ENCODE measurements at places on chromosomes 11 and 22.

DNA sequence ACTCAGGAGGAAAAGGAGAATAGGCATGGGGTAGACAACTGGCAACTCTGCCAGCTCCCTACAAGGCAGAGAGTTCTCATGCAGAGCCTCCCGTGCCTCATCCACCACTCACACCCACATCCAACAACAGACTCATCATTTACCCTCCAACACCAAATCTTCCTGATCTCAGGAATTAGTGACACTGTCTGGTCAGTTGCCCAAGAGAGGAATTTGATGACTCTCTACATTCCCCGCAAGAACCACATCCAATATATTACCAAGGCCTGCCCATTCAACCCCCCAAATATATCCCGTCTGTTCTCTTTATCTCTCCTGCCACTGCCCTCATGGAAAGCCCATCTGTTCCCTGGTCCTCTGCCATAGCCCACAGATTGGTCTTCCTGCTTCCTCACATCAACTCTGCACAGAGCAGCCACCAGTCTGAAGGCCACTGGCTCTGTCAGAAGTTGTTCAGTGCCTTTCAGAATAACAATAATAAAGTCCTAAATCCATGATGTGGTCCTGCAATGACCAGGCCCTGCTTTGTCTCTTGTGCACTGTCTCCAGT is 57.5 kb upstream of the CD82 start:
- no peaks in the 10 kb centered on the region for H3K4me1 ChIP-seq
- H3K27ac ChIP-seq = no peak overlapping the region
- H3K27me3 ChIP-seq = peaks cover 3% of the 10 kb centered on the region
- no peak overlapping the region for H3K4me3 ChIP-seq
- no peaks in the 10 kb centered on the region for H3K36me3 ChIP-seq
- no peak for DNase-seq

DNA sequence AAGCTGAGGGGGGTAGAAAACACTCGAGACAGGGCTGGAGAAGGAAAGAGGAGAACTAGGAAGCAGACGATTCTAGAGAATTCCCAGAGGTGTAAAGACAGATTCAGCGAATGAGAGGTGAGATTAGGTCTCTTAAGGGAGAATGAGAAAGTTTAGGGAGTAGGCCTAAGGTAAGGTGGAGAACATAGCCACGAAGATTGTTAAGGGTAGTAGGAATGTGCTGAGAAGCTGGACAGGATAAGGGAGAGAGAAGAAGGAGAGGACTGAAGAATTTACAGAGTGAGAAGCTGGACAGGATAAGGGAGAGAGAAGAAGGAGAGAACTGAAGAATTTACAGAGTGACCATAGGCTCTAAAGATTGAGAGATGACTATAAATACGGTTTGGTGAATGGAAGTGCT is 908 bp downstream of the PPME1 start:
- H3K4me3 ChIP-seq = no peak overlapping the region
- peaks cover 5% of the 10 kb centered on the region for H3K4me1 ChIP-seq
- H3K27me3 ChIP-seq = no peaks in the 10 kb centered on the region
- DNase-seq = no peak

GRCh38 chr11:46271875-46272815 is 5.3 kb upstream of the CREB3L1 start:
- H3K4me1 ChIP-seq = peaks cover under 1% of the 10 kb centered on the region
- no peak overlapping the region for H3K4me3 ChIP-seq
- DNase-seq = no peak
- H3K27ac ChIP-seq = no peak overlapping the region

DNA sequence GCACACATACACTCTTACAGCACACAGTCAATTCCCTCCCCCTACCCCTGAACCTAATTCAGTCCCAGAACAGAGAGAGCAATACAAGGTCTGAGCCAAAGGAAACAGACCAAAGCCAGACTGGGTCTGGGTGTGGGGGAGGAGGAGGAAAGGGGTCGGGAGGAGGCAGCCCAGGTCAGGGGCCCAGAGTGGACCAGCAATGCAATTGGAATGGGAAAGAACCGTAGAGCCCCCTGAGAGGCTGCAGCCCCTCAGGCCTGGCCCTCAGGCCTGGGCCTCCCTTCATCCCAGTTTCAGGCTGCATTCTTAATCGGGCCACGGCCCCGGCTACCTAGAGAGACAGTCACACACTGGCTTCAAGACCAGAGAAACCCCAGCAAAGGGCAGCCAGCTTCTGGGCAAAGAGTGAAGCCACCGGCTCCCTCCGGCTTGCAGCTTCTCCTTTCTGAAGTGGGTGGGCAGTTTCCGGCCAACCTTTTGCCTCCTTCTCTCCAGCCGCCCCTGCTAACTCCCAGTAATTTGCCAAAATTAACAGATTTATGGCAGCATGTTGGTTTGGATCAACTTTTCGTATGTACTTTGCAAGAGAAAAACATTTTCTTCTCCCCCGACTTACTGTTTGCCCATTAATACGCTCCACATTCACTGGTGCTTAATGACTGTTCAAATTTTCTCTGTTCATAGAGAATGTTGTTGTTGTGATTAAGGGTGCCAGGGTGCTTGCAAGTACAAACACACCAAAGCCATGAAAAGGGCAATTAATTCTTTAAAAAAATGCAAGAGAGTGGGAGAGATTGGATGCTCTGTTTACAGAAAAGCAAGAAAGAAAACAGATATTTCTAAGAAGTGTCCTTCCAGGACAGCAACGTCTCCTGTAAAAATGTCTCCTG is 488.3 kb downstream of the MN1 start:
- peaks cover 3% of the 10 kb centered on the region for H3K27me3 ChIP-seq
- no peak overlapping the region for H3K27ac ChIP-seq
- H3K4me1 ChIP-seq = no peaks in the 10 kb centered on the region

GRCh38 chr22:33697640-33698039 is 222.6 kb downstream of the LARGE1 start:
- no peak for DNase-seq
- no peak overlapping the region for H3K27ac ChIP-seq
- no peaks in the 10 kb centered on the region for H3K4me1 ChIP-seq
- H3K36me3 ChIP-seq = no peaks in the 10 kb centered on the region

- no peak overlapping the region for H3K4me3 ChIP-seq
- H3K27ac ChIP-seq = no peak overlapping the region
- peaks cover 10% of the 10 kb centered on the region for H3K27me3 ChIP-seq
- no peaks in the 10 kb centered on the region for H3K4me1 ChIP-seq
These were observed 38.9 kb downstream of the ZNF195 start for GRCh38 chr11:3340025-3340424.

- H3K4me3 ChIP-seq = no peak overlapping the region
- H3K27me3 ChIP-seq = no peaks in the 10 kb centered on the region
- H3K36me3 ChIP-seq = no peaks in the 10 kb centered on the region
- H3K4me1 ChIP-seq = no peaks in the 10 kb centered on the region
- DNase-seq = peak; percentile 23
These were observed 340.7 kb downstream of the LARGE1 start for GRCh38 chr22:33579448-33580093.
